Activated T-helper 1 cell treated with Interleukin-2 at 50 U/mL for 16 hours (primary cell): ENCODE measurements at places on chromosomes 5 and 9.
A peak's percentile ranks its signal among the peaks of the same experiment; 100 is the strongest.

DNA sequence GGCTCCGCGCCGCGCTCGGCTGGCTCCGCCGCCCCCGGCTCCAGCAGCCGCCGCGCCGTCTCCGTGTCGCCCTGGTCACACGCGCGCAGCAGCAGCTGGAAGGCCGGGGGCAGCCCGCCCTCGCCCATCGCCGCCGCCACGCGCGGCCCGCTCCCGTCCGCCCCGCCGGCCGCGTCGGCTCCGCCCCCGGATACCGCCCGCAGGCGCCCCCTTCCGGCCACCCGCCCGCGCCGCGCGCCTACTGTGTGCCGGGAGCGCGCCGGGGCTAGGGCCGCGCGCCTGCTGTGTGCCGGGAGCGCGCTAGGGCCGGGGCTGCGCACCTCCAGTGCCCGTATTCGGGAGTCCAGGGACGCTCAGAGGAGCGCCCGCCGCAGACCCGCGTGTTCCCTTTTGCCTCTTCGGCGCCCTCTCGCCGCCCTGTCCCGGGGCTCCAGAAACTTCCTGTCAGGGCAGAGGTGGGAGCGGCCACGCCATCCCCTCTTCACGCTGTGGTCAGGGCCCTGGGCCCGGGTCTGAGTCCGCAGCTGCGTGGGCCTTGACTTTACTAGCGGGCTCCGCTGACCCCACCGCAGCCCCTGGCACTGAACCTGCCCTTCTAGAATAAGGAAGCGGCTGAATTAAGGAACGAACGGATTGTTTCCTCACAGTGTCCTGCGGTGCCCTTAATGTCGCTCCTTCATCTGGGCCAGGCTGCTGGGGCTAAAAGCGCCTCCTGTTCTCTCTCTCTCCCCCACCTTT is at the start of gene ANKS6:
Gene ANKS6, minus strand, starts transcription at position 192 of the 738 bp plus-strand sequence. Its CDS starts 64 bp downstream, at position 128.
- peak; percentile 82 for DNase-seq

DNA sequence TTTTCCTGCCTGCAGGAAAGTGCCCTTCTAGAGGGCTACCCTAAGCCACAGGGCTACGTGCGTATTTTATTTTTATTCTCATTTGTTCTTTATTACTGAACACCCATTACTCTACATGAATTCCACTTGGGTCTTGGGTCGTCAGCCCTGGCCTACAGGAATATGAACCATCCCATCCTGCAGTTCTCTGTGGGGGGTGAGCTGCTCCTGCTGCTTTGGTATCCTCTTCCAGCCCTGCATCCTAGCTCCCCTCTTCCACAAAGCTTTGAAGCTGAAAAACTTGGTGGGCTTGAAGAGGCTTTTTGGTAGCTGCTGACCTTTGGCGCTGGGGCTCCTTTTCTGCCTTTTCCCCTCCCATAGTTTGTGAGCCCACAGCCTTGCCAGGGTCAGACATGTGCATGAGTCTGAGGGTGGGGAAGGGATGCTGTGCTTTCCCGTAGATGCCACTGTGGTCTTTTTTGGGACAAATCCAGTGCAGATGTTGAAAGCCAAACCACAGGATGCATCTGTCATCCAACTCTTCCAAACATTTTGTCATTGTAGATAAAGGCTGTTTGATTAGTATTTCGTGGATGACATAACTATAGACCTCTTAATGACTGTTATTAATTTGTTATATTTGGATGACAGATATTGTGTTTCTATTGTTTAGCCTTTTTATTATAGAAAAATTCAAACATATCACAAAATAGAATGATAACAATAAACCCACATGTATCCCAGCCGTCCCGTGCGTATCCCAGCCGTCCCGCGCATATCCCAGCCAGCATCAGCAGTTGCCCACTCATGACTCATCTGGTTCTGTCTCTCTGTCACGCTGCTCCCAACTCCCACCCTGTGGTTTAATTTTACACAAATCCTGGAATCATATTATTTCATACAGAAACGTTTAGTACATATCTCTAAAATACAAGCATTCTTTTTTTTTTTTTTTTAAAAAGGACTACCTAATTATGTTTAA is 43.9 kb downstream of the SLC46A2 start:
- DNase-seq, result no peak

GRCh38 chr5:94911276-94911675 is 292.8 kb downstream of the SLF1 start:
- no peak for DNase-seq

DNA sequence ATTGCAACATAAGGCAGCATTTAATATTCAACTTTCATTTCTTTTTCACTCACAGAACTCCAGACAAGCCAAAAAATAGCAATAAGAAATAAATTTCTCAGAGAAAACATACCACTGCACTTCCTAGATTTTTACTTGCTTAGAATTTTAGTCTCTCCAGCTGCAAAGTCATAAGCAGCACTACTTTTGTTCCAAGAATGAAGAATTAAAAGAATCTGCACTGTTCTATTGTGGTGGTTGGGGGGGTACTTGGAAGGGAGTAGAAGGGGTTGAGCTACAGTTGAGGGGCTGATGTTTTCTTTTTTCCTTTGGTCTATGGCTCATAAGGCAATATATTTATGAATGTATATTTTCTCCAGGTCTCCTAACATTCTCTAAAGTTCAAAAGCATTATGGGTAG is 144.5 kb downstream of the KIAA0825 start:
- no peak for DNase-seq

- DNase-seq, result no peak
Measured at GRCh38 chr9:111412280-111412679, 71.9 kb downstream of the ECPAS start.

DNA sequence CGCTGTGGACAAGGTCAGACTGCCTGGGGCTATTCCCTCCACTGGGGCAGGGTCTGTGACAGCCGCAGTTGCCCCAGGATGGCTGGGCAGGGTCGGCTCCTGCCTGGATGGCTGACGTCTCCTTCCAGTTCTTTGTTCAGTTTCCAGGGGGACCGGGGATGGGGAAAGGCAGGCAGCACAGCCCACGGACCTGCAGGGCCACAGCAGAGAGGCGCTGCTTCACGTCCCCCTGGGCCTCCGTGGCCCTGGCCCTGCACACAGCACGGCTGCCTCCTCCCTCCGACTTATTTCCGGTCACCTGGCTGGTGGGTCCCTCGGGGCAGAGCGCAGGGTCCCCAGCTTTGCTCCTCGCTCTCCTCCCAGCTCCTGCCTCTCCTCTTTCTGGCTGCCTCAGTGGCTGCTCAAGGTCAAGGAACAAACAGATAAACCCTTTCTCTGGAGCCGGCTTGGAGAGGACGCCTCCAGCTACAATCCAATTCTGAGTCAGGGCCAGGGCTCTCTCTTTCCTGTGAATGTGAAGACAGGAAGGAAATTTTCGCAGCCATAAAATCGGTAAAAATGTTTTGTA is 169.7 kb downstream of the C9orf50 start:
- DNase-seq, result no peak

DNA sequence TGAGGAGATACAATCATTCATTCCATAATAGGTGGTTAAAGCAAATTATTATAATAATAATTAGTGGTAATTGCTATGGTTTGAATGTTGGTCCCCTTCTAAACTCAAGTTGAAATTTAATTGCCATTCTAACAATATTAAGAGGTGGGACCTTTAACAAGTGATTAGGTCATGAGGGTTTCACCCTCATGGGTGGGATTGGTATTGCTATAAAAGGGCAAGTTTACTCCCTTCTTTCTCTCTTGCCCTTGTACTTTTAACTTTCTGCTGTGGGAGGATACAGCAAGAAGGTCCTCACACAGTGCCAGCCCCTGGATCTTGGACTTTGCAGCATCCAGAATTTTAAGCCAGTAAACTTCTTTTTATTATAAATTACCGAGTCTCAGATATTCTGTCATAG is 101.9 kb upstream of the PARP8 start:
- no peak for DNase-seq

DNA sequence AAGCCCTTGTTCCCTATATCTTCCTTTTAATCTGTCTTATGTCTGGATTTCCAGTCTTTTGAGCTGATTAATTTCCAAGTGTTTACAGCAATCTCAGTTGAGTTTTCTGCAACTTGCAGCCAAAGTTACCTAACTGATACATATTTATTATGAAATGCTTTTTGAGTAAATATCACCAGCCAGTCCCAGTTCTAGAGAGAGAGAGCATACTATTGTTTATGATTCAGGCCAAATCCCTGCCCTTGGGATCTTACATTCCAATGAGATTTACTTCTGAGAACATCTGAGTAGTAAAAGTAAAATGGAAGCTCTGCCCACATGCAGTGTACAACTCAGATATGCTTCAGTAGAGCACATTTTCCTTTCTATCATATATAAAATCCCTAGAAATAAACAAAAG is 661.7 kb downstream of the KCTD16 start:
- DNase-seq, result no peak

GRCh38 chr5:26569241-26569928 is 469.0 kb downstream of the CDH9 start:
- no peak for DNase-seq

GRCh38 chr9:33065157-33066076 is 11.1 kb downstream of the SMU1 start:
- DNase-seq, result no peak

DNA sequence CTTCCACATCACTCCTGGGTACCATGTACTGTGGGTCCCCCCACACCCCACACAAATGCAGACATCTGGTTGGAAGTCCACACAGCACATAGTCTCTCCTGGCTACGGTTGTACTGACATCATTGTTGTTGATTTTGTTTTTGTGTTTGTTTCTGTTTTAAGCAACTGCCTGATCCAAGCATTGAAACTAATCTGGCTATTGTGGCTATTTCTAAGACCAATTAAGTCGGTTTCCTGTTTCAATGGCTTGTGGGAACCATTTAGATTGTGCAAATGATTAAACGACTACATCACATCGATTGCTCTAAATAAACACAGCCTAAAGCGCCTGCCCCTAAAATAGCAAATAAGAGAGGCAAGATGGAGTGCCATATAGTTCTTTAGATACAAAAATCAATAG is 226.8 kb upstream of the IRX4 start:
- no peak for DNase-seq

DNA sequence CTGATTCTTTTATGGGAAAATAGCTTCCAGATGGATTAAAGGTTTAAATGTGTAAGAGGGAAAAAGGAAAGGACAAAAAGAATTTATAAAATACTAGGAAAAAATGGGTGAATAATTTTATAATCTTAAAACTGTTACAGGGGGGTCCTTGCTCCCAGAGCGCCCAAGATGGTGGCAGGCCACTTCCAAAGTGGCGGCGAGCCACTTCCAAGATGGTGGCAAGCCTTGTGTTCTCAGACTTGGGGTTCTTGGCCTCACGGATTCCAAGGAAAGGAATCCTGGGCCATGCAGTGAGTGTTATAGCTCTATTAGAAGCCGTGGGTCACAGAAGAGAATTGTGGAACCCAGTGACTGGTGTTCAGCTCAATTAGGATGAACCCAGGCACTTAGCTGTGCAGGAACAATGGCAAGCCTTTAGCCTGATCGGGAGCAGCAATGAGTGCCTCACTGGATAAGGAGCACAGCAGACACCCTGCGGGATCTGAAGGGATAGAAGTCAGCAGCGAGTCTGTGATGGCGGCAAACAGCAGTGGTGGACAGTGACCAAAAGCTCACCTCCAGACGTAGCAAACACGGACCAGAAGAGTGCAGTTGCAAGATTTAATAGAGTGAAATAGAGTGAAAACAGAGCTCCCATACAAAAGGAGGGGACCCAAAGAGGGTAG is 83.2 kb upstream of the SNCAIP start:
- DNase-seq, result no peak
